HS-5 (cell line): ENCODE measurements at places on chromosomes 7 and 10.

GRCh38 chr7:104156842-104157277 is 51.0 kb downstream of the ORC5 start:
- peak; percentile 0 for DNase-seq

DNA sequence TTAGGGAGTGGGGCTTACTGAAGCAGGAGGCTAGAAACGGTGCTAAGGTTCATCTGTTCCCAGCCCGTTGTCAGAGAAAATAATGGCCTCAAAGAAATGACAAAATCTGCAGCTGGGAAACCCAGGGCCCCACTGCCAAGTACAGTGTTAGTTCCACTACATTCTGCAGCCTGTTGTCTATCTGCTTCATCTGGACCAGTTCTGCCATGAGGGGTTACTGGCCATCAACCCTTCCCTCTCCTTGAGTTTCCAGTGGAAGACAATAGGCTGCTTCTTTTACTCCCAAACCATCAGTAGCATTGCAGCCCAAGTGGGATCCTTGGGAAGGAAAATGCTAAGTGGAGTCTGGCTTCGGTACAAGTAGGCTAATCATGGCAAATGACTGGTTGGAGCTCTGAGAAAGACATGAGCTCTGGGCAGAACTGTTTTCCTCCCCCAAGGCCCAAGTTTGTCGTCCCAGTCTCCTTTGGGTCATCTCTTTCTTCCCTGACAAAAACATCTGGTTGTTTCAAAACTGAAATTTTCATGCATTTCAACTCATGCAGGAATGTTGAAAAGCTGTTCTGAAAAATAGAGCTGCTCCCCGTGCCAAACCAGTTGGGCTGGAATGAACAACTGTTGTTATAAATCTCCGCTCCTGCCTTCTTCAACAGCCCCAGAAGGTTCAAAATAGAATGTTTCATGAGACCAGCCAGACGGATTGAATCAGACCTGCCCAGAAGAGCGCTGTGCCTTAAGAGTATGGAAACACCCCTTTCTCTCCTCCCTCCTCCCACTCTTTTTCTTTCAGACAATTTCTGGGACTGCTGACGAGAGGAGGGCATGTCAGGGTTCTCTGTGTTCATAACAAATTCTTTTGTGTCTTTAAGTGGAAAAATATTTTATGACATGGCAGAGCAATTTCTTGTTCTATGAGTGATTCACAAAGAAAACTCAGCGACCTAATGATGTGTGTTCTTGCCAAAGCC is 116.6 kb downstream of the RAB18 start:
- DNase-seq = no peak

- DNase-seq = no peak
Observed at GRCh38 chr7:80220022-80220634, 85.5 kb downstream of the GNAI1 start.

GRCh38 chr7:152354061-152354460 is 81.7 kb downstream of the KMT2C start:
- no peak for DNase-seq

DNA sequence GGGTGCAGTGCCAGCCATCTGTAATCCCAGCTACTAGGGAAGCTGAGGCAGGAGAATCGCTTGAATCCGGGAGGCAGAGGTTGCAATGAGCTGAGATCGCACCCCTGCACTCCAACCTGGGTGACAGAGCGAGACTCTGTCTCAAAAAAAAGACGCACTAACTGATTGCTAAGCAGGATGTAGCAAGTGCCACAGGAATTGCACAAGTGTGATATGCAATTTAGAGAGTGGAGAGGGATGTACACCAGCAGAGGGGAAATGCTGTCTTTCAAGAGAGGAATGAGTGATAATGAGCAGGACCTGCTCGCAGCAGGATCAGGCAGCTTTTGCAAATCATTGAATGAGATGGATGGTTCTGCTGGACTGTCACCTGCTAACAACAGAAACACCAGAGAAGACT is 13.3 kb upstream of the SLC16A12 start:
- DNase-seq = no peak

GRCh38 chr7:4279216-4279615 is 402.9 kb upstream of the FOXK1 start:
- no peak for DNase-seq

GRCh38 chr7:29561271-29561670 is 2.4 kb upstream of the PRR15 start:
- no peak for DNase-seq

GRCh38 chr7:137606061-137606674 is 240.6 kb downstream of the DGKI start:
- peak; percentile 14 for DNase-seq

DNA sequence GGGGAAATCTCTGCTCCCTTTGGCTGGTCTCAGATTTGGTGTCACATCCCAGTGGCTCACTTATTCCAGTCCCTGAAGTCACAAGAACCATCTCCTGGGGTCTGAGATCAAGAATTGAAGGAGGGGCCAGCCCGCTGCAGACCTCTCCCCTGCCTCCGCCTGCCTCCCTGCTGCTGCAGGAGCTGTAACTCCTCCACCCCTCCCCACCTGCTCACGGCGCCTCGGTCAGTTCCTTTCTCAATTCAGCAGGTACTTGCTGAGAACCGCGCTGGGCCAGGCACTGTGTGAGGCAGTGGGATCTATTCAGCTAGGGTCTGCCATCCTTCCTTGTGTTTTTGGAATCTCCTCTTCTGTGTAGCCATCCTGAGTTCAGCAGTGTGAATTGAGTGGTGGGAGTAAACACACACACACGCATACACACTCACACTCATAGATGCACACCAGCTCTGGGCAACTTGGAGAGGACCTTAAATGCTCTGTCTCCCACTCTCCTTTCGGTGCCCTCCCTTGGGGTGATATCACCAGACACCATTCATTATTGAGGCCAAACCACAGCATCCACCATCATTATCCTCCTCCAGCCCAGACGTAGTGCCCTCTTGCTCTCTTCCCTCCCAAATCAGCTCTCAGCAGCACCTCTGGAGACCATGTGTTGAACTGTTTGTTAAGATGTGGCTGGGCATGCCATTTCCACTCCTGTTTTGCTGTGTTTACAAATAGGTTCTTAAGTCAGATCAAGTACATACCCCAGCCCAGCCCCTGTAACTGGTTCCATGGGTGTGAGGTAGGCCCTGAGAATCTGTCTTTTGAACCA is 22.0 kb upstream of the ANKRD2 start:
- no peak for DNase-seq

GRCh38 chr10:103752680-103753248 is 102.6 kb downstream of the SH3PXD2A start:
- no peak for DNase-seq

GRCh38 chr7:130750755-130751154 is 16.7 kb upstream of the KLF14 start:
- DNase-seq = no peak

- DNase-seq = no peak
Observed at GRCh38 chr10:58086763-58087150, 180.9 kb downstream of the IPMK start.

DNA sequence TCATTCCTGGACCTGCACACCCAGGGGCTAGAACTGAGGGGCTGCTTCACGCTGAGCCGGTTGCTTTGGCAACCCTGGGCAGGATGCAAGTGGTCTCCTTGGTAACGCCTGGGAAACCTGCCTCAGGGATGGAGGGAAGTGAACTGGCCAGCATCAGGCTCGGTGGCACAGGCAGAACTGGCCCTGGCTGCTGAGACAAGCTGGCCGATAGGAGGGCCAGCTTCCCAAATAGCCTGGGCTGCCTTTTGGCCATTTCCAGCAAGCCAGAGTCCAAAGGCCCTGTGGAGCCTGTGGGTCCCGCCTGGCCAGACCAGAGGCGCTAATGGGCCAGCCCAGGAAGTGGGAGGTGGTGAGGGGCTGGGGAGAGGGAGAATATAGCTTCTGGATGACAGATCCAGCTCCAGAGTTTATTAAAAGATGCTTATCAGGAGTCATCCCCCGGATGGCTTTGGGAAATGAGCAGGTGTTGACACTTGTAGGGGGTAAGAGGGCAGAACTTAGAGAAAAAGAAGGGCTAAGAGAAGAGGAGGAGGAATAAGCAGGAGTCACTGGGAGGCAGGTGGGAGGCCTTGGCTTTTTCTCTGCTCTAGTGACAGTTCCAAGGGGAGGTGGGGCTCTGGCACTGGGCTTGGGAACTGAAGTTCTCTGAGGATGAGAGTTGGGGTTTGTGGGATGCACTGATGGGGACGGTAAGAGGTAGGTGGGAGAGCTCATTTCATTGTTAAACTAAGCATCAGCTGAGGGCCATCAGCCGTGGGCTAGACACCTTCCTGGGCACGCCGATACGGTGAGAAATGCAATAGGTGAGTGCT is 9.6 kb downstream of the NEURL1 start:
- DNase-seq = no peak

DNA sequence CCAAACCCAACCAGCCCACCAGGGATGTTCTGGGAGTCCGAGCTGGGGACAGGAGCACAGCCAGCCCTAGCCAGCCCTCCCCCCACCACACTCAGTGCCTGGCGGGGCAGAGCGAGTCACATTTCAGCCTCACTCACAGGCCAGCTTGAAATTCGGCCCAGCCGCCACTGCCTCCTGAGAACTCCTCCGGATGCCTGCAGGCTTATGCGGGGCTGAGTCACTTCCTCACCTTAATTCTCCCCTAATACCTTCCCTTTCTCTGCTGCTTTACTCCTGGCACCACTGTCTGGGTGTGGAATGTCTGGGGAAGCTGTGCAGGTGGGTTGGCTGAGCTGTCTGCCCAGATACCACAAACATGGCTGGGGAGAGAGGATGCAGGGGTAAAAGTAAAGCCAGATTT is 22.6 kb upstream of the DLG5 start:
- peak; percentile 68 for DNase-seq

DNA sequence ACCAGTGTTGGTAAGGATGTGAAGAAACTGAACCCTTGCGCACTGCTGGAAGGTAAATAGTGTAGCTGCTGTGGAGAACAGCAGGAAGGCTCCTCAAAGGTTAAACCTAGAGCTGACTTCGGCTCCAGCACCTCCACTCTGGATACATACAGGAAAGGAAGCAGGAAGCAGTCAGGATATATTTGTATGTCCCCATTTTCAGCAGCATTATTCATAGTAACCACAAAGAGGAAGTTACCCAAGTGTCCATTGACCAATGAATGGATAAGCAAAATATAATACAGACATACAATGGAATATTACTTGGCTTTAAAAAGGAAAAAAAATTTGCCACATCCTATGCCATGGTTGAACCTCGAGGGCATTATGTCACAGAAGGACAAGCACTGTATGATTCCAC is 15.0 kb downstream of the RET start:
- DNase-seq = no peak

GRCh38 chr10:104279550-104280259 is 10.7 kb downstream of the GSTO2 start:
- no peak for DNase-seq

- no peak for DNase-seq
Observed at GRCh38 chr10:72106154-72106849, 18.0 kb upstream of the SPOCK2 start.

DNA sequence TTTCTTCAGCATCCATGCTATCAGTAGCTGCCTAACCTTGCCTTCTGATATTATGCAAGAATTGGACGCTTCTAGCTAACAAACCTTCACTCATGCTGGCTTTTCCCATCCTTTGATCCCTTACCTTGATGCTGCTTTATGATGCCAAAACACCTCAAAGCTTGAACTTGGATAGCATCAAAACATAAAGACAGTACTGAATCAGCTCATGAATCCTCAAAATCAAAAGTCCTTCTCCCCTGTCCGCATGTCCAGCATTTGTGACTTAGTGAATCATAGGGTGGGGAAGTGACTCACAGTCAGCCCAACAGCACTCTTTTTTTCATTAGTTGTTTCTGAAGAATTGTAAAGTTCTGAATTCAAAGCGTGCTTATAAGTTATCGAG is 89.5 kb upstream of the PIK3CG start:
- DNase-seq = peak; percentile 54

- no peak for DNase-seq
Observed at GRCh38 chr7:4807598-4808016, 32.2 kb downstream of the AP5Z1 start.

GRCh38 chr7:43570688-43571365 is 12.1 kb upstream of the STK17A start:
- no peak for DNase-seq

- no peak for DNase-seq
Observed at GRCh38 chr7:7972128-7972527, 3.5 kb downstream of the GLCCI1 start.

- DNase-seq = no peak
Observed at GRCh38 chr7:55970561-55970960, 6.2 kb downstream of the NIPSNAP2 start.

DNA sequence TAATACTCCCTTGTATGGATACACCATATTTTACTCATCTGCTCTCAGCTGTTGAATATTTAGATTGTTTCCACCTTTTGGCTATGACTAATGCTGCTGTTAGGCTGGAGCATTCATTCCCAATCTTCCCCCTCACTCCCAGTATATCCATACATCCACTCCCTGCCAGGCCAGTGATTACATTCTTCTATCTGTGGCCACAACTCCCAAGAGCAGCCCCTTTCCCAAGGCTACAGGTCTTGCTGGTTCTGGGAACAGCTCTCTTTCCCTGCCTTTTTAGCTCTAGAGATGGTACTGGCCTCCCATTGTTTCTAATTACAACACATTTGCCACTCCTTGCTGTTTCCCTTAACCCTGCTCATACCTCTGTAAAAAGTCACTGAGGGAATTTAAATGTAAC is 28.2 kb downstream of the SFR1 start:
- DNase-seq = peak; percentile 5

DNA sequence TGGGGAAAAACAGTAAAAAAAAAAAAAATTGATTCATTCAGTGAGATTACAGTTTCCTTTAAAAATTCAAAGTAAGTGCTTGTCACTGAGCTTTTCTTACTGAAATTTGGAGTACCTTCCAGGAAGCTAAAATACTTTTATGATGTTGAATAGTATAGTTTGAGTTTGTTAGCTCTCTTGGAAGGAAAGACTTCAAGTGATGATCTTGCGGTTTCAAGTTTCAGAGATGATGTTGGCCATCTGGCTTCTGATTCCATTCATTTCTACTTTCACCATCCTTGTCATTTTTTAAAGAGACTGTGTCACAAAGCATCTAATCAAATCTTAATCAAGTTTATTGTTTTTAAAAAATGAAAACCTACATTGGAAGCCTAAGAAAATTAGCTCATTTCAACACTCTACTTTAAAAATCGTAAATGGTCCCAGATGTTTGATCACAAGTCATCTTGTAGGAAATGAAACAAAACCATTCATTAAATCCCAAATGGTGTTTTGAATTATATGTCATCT is 4.9 kb upstream of the HERPUD2 start:
- DNase-seq = no peak

GRCh38 chr10:115947104-115947503 is 325.9 kb downstream of the GFRA1 start:
- peak; percentile 75 for DNase-seq

- no peak for DNase-seq
Observed at GRCh38 chr7:155003092-155003375, at the start of gene PAXIP1. Gene PAXIP1, minus strand, starts transcription at chr7:155003124. Its CDS starts 195 bp downstream, at chr7:155002929.
